GM20000 (cell line): ENCODE measurements at places on chromosomes 5 and 9.
A peak's percentile ranks its signal among the peaks of the same experiment; 100 is the strongest.

DNA sequence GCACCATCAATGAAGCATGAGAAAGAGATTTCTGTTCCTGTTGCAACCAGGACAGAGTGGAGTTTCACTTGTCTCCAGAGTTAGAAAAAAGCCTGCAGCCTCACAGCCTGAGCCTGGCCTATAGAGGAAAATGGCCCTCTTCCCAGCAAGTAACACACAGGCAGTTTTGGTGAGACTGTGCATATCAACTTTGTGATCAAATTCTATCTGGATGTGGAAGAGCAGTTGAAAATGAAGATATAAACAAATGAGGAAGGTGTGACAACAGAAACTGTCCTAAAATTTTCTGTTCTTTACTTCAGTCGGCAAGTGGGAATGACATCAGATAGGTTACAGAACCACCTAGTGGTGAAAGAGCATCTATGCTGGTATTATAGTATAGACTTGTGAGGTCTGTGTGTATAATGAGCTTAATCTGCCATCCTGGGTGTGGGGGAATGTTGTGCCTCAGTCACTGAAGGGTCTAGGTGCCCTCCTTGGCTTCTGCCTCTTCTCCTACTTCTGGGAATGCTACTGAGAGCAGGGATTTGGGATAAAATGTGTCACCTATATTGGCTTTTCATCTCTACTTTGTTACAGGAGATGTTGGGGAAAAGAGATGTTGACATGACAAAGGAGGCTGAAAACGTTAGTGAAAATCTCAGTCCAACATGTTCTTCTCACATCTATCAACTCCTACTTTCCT, 28.2 kb downstream of the YIPF5 start:
- DNase-seq: peak; percentile 56

DNA sequence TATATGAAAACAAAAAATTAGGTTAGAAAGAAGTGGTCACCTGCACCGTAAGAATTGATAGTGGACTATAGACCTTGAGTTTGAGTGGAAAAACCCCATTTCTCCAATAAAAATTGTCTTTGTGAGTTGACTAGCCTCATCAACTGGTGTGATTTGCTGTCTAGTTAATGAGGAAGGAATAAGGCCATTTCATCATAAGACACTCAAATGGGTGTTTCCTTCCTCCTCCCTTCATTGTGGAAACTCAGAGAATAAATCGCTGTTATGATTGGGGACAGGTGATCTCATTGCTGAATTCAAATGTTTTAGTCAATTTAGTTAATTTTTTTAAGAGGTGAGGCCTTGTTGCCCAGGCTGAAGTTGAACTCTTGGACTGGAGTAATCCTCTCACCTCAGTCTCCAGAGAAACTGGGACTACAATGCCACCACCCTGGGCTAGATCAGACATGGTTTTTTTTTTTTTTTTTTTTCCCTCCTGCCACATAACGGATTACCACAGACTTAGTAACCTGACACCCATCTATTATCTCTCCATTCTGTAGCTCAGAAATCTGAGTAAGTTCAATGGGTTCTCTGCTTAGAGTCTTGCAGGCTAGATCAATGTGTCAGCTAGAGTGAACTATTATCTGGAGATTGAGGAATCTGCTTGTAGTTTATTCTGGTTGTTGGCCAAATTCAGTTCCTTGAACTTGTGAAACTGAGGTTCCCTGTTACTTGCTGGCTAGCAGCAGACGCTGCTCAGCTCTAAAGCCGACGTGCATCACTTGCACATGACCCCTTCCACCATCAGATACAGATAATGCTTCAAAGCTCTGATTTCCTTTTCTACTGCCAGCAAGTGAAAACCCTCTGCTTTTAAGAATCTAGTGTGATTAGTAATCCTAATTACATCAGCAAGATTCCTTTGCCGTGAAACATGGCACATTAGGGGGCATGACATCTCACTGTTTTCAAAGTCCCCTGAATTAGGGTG, 663.8 kb upstream of the CDH9 start:
- DNase-seq: no peak

GRCh38 chr5:154801083-154801482, 45.9 kb downstream of the LARP1 start:
- no peak for DNase-seq

- no peak for DNase-seq
Measured at GRCh38 chr5:125257997-125258396, 511.6 kb upstream of the ZNF608 start.

- DNase-seq: peak; percentile 19
Measured at GRCh38 chr9:88477300-88477751, 57.7 kb upstream of the NXNL2 start.

DNA sequence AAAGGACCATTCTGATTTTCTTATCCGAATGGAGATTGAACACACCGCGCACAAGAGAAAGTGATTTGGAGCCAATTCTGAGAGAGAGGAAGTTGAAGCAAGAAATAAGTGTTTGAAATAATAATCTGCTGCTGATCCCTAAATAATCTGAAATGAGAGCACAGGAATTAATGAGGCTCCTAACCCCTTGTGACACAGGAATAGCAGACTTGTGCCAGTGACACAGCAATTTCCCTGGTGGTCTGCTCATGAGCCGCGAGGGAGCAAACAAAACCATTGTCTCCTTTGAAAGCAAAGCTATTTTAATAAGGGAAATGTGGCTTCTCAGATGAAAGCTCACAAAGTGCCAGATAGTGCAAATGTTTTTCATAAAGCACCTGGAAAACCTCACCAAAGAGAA, 936.1 kb upstream of the WWC1 start:
- DNase-seq: no peak
